Kasumi-1 (cell line): ENCODE measurements at places on chromosomes 4 and X.

- no peak for DNase-seq
Observed at GRCh38 chr4:143711543-143712154, 11.2 kb upstream of the FREM3 start.

DNA sequence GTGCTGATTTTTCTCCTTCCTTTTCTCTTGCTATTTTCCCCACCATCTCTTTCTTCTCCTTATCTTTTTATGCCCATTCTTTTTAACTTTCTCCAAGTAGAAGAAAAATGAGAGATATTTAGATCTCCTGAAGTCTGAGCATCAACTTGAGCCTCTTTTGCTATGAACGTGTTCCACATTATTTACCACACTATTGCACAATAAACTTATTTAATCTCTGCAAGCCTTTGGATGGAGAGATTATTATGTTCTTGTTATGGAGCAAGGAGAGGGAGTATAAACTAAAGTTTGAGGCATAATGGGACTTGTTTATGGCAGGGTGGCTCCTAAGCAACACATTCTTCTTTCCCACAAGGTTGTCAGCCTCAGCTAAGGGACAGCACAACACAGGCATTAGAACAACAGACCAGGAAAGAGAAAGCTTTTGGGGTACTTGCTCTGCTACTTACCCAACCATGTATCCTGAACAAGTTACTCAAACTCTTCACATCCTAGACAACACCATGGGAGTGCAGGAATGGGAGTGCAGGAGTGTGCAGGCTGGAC, 365.5 kb upstream of the BOD1L1 start:
- DNase-seq = no peak

GRCh38 chrX:120549483-120550452, 11.0 kb downstream of the CUL4B start:
- no peak for DNase-seq

DNA sequence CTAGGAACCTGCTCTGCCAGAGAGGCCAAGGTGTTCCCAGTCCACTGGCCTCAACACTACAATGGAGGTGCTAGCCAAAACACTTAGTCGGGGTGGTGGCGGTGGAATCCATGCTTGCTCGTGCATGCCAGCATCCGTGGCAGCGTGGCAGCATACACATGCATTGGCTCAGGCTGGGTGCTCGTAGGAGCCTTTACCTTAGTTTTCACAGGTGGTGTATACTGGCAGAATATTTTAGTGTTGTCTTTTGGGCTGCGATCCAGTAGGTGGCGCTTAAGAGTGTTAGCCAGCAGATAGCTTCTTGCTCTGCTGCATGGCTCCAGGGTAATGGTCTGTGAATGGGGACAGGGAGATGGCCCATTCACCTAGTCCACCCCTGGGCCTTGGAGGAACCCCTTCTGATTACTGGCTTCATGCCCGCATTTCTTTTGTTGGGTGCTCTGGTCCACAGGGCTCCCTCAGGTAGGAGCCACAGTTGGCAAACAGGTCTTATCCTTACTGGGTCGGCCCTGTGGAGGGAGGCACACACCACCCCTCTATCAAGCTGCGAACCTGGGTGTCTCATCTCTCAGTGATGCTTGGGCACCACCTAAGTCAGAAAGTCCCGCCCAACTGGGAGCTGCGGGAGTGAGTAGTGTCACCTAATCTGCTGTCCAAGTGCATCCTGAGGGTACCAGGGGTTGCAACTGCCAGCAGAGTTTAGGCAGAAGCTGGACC, 40.0 kb downstream of the RIPPLY1 start:
- peak; percentile 7 for DNase-seq

GRCh38 chr4:10160281-10160856, 43.8 kb upstream of the WDR1 start:
- DNase-seq = peak; percentile 45

- no peak for DNase-seq
Observed at GRCh38 chrX:72652082-72652481, 62.0 kb downstream of the PHKA1 start.

- DNase-seq = no peak
Observed at GRCh38 chr4:8656711-8657380, 64.3 kb downstream of the CPZ start.

DNA sequence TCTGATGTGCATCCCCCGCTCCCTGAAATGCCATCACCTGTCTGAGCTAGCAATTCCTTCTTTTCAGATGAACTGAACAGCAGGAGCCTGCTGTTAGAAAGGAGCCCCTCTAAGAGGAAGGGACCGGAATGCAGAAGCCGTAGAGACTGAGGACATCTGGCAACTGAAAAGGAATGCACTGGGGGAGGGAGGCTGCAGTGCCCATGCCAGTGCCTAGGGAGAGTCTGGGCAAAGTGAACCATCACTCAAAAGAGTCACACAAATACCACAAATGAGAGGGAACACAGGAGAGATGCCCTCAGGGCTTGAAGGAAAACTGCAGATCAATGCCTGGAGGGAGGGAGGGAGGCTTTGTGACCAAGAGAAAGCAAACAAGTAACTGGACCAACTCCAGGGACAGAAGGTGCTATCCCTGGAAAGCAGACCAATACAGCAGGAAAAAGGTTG, 93.9 kb upstream of the CBR4 start:
- DNase-seq = no peak
